ENCODE measurements at places on chromosomes 7 and 10. TPM values are rescaled to one million over a fixed set of nuclear protein-coding genes. Genes with fewer than 3 reads are reported as not detected.

The TRIL gene
- 16.9 TPM for total RNA-seq

DNA sequence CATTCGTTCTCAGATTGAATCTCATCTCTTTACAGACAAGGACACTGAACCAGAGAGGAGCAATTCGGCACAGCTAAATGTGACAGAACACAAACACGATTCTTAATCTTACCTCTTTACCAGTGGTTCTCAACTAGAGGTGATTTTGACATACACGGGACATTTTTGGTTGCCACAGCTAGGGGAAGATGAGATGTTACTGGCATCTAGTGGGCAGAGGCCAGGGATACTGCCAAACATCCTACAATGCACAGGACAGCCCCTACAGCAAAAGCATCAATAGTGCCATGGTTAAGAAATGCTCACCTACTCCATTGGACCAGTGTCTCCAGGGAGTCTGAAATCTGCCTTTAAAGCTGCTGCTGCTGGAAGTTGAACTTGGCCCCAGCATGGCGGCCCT, 27.3 kb downstream of the PDE1C start:
- H3K4me1 ChIP-seq: no peaks in the 10 kb centered on the region
- H3K27me3 ChIP-seq: no peaks in the 10 kb centered on the region
- H3K27ac ChIP-seq: no peak overlapping the region

The KMT2C gene
- total RNA-seq: 40.6 TPM

The HHEX gene
- 3.6 TPM for total RNA-seq

GRCh38 chr10:66843396-66843795, 82.4 kb upstream of the LRRTM3 start:
- H3K4me1 ChIP-seq: no peaks in the 10 kb centered on the region
- H3K27me3 ChIP-seq: no peaks in the 10 kb centered on the region
- no peaks in the 10 kb centered on the region for H3K36me3 ChIP-seq
- DNase-seq: no peak
- H3K27ac ChIP-seq: no peak overlapping the region

DNA sequence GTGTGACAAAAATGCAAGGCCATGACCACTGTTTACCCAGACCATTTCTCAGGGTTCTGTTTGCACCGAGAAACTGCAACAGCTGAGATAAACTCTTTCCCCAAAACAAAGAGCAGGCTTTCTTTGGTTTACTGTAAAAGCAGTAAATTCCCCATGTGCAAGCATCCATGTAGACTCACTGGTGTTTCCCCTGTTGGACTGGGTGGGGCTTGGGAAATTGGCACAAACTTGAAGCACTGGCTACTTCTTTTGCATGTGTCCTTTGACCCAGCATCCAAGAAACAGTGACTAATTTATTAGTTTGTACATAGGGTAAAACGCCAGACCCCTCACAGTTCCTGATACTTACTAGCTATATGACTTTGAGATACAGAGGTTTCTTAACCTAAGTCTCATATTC, 12.3 kb downstream of the IQUB start:
- no peak overlapping the region for H3K27ac ChIP-seq
- H3K36me3 ChIP-seq: no peaks in the 10 kb centered on the region
- no peak overlapping the region for H3K4me3 ChIP-seq
- H3K4me1 ChIP-seq: no peaks in the 10 kb centered on the region
- H3K27me3 ChIP-seq: no peaks in the 10 kb centered on the region

DNA sequence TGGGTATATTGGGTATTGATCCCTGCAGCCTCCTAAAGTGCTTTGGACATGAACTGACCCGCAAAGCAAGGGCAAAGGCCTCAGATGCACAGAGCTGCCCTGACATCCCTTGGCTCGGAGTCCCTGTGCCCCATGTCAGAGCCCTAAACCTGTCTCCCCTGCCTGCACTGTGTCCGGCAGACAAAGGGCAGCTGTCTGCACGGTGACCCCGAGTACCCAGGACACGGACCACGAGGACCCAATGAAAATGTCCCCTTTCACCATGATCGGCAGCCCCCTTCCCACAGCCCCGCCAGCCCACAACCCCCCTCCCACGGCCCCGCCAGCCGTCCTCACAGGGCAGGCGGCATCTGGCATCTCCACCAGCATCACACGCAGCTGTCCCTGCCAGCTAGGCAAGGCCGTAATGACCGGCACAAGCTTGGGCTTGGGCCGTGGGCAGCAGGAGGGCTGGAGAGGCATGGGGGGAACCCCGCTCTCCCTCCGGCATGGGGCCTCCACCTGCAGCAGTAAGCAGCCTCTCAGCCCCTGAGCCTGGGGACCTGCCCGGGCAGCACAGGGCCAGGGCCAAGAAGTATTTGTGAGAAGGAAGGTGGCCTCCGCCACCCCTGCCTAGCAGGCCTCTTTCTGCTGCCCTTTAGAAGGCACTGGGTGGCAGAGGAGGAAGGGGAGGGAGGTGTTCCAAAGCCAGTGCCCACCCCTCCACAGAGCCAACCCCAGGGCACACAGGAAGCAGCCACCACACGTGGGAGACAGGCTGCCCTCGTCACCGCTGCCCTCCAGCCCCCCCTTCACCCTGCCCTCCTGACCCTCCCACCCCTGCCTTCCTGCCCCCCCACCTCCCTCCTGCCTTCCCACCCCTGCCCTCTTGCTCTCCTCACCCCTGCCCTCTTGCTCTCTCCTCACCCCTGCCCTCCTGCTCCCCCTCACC, 10.1 kb downstream of the NUDT1 start:
- DNase-seq: peak; percentile 61
- no peak overlapping the region for H3K4me3 ChIP-seq
- peak overlapping the region; percentile 81 for H3K27ac ChIP-seq
- H3K4me1 ChIP-seq: peaks cover 44% of the 10 kb centered on the region
- H3K36me3 ChIP-seq: peaks cover 34% of the 10 kb centered on the region

The MMRN2 gene
- total RNA-seq: 23.1 TPM

DNA sequence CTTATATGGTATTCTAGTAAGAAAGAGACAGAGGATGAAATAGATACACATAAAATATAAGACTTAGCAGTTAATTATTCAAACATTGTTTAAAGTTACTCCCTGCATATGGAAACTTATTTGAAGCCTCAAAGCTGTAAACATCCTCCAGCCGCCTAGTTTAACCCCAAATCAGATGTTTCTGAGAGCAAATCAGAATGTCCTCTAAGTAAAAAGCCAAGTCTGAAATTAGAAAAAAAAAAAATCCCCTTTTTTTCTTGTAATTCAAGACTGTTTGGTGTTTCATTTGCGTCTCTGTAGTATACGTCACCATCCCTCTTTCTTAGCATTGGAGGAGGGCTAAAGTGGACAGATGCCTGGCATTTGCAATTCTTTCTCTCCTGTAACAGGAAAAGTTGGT, 46.4 kb downstream of the TMEM26 start:
- no peak overlapping the region for H3K4me3 ChIP-seq
- peak; percentile 22 for DNase-seq
- no peaks in the 10 kb centered on the region for H3K4me1 ChIP-seq
- peaks cover 8% of the 10 kb centered on the region for H3K36me3 ChIP-seq
- H3K27me3 ChIP-seq: no peaks in the 10 kb centered on the region

The CRTAC1 gene
- 0.27 TPM for total RNA-seq

DNA sequence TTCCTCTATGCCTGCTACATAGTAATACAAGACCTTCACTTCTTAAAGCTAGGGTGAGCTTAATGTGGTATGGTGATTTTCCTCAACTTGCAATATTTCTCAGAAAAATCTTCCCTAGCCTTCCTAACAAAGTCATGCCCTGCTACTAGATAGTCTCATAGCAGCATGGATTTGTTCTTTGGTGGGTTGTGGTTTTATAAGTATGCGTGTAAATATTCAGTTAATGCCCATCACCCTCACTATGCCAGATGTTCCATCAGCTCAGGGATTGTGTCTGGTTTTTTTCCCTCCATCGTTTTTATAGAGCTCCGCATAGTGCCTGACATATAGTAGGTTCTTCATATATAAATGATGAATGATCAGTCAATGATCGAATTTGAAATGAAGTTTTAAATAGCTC, 182.8 kb downstream of the CREB5 start:
- no peak for DNase-seq
- peaks cover 2% of the 10 kb centered on the region for H3K4me1 ChIP-seq
- no peaks in the 10 kb centered on the region for H3K27me3 ChIP-seq
- no peak overlapping the region for H3K27ac ChIP-seq

The TAS2R3 gene
- total RNA-seq: 1.5 TPM

The PGAM2 gene
- total RNA-seq: 412 TPM

DNA sequence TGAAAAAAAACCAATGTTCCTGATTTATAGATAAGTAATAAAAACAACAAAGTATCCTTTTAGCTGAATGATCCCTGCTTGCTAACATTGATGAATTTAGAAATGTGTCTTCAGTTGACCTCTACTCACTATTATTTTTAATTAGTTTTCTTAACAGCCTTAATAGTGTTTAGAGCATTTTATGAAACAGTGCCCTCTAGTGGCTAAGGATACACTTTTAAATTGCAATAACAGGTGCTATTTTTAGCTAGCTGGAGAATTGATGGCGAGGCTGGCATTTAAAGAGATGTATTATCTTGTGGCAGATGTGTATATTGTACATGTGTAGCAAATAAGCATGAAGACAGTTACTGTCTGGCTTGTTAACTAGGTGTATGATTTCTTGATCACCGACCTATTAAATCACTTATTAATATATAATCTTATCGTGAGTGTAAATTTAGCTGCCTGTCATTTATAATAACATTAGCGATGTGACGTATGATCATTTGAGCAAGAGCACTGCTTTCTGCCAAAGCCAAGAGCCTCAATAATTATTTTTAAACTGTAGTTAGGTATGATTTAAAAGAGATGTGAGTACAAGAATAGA, 451.9 kb downstream of the DPP6 start:
- H3K27ac ChIP-seq: no peak overlapping the region
- H3K4me3 ChIP-seq: no peak overlapping the region
- H3K27me3 ChIP-seq: no peaks in the 10 kb centered on the region
- no peaks in the 10 kb centered on the region for H3K4me1 ChIP-seq

GRCh38 chr10:29150010-29150409, 138.9 kb upstream of the LYZL1 start:
- peaks cover 4% of the 10 kb centered on the region for H3K4me1 ChIP-seq
- no peak overlapping the region for H3K27ac ChIP-seq
- no peak overlapping the region for H3K4me3 ChIP-seq

The TUBB8 gene
- total RNA-seq: 0.09 TPM

The VAX1 gene
- total RNA-seq: not detected

The VSTM4 gene
- 39.5 TPM for total RNA-seq

The CPA2 gene
- 0.44 TPM for total RNA-seq

The SLC26A3 gene
- not detected for total RNA-seq

- no peak for DNase-seq
- no peaks in the 10 kb centered on the region for H3K27me3 ChIP-seq
- H3K4me3 ChIP-seq: no peak overlapping the region
- no peak overlapping the region for H3K27ac ChIP-seq
- H3K36me3 ChIP-seq: no peaks in the 10 kb centered on the region
Observed at GRCh38 chr10:129675027-129675769, 208.2 kb downstream of the MGMT start.

The ECD gene
- total RNA-seq: 22.8 TPM

The XRCC2 gene
- 3.5 TPM for total RNA-seq

DNA sequence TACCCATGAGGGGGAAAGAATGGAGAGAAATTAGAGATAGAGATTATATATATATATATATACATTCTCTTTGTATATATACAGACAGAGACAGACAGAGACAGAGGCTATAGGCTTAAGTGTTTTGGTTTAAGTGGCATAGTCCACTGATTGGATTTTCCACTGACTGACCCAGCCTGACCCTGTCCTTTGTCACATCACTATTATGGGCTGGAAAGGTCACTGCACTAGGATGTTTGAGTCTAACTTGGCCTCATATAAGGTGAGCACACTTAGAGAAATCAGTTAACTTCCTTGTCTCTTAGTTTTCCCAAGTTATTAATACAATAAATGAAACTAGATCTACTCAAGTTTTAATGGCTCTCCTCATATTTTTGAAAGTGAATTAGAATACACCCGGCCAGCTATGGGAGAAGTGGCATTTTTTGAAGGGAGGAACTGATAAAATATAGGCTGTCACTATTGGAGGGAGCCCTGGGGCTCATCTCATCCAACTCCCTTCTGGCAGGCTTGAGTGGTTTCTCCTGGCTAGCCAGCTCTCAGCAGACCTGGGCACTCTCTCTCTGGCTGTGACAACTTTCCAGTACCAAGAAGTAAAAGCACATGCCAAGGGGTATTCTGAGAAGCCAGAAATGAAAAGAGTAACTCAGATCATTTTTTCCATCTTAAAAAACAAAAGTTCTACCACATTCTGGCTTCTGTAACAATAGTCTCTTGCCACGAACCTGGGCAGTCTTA, 455.6 kb upstream of the ANKRD30A start:
- peak; percentile 63 for DNase-seq
- H3K27ac ChIP-seq: no peak overlapping the region
- H3K4me3 ChIP-seq: no peak overlapping the region
- H3K27me3 ChIP-seq: no peaks in the 10 kb centered on the region
- H3K36me3 ChIP-seq: no peaks in the 10 kb centered on the region

DNA sequence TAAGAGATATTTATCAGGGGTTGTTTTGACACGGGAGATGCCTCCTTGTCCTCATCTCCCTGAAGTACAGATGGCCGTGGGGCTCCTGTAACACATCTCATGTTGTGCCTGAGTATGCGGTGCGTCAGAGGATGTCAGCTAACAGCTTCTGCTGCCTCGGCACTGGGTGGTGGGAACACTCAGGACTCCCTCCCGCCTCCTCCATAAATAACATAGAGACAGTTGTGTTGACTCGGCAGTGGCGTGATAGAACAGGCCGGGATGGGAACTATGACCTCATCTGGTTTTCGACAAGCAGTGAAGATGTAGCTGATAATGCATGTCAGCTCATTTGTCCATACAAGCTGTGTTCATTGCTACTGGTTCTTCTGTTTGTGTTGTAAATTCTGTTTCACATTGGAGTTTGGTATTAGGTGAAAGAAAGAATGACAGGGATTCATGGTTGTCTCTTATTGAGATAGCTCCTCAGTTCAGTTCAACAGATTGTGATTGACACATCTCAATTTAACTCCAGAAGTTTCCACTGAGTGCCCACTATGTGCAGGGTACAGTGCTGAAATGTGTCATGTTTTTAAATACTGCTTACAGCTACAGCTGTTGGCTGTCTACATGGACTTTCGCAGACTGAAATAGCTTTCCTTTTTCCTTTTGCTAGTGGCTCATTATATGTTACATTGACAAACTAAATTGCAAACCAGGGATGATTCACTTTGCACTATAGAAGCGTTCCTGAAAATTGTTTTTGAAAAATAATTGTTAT, 87.4 kb downstream of the CHN2 start:
- peak; percentile 81 for DNase-seq
- no peaks in the 10 kb centered on the region for H3K36me3 ChIP-seq
- peak overlapping the region; percentile 73 for H3K27ac ChIP-seq
- H3K4me1 ChIP-seq: peaks cover 29% of the 10 kb centered on the region
- H3K4me3 ChIP-seq: no peak overlapping the region

GRCh38 chr10:75532253-75532924, 101.0 kb downstream of the LRMDA start:
- H3K27ac ChIP-seq: no peak overlapping the region
- no peak overlapping the region for H3K4me3 ChIP-seq
- no peak for DNase-seq
- H3K4me1 ChIP-seq: no peaks in the 10 kb centered on the region

- H3K4me1 ChIP-seq: no peaks in the 10 kb centered on the region
- H3K27me3 ChIP-seq: no peaks in the 10 kb centered on the region
- H3K36me3 ChIP-seq: no peaks in the 10 kb centered on the region
- no peak overlapping the region for H3K27ac ChIP-seq
- DNase-seq: no peak
Observed at GRCh38 chr10:19785366-19785765, 30.9 kb upstream of the PLXDC2 start.

All from muscle of leg (tissue), 16 donors.